ENCODE measurements at places on chromosomes 2 and 18.

DNA sequence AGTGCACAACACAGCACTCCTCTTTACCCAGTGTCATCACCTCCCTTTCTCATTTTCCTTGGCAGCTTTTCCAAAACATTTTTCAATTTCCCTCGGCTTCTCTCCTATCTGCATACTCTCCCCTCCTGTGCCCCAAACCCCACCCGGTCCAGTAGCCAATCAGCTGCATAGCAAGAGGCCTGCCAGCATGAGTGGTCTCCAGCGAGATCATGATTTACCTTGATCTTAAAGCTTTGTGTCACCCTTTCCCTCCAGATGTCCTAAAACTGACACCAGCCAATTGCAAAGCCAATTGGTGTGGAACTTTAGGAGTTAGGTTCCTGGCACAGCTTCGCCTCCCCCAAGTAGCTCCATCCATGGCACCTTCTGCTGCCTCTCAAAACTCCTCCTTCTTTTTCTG lies 45.2 kb upstream of the SH3RF3 start:
- DNase-seq = no peak

DNA sequence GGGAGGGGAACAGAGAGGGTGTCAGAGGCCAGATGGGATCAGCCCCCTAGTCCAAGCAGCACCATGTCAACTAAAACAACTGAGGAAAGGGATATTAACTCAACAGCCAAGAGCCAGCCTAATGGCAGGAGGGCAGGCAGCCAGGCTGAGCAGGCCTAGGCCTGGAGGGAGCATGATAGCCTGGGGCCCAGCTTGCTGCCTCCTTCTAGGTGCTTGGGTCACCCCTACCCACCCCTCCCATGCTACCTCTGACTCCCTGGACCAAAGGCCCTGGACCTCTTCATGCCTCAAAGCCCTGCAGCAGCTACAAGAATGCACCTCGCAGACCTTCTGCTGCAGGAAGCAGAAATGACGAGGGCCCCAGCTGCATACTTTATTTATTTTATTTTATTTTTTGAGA lies 22.1 kb upstream of the TNS1 start:
- DNase-seq = no peak

DNA sequence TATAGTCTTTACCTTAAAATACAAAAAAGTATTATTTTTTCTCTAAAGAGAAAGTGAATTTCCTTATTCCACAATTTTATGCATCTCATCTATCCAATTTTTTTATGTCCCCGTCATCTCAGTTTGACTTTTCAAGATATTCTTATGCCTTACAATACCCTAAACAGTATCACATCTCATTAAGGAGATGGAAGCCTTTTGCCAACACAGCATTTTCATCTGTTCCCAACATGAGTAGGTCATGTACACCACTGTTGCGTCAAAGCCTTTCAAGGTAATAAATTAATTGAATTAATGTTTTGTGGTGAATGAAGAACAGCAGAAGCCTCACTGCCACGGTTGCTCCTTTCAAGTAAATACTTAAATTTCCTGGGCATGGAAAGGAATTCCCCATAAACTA lies 299.4 kb downstream of the EPHA4 start:
- no peak for DNase-seq

DNA sequence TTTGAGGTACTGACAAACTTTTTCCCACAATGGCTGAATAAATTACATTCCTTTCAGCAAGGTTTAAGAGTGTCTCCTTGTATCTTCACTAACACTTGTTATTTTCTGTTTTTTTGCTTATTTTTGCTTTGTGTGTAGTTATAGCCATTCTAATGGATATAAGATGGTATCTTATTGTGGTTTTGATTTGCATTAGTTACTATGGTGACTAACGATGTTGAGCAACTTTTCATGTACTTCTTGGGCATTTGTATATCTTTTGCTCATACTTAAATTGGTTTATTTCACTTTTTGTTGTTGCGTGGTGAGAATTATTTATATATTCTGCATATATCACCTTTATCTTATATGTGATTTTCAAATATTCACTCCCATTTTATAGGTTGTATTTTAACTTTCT lies 79.9 kb upstream of the FSIP2 start:
- DNase-seq = peak; percentile 85

DNA sequence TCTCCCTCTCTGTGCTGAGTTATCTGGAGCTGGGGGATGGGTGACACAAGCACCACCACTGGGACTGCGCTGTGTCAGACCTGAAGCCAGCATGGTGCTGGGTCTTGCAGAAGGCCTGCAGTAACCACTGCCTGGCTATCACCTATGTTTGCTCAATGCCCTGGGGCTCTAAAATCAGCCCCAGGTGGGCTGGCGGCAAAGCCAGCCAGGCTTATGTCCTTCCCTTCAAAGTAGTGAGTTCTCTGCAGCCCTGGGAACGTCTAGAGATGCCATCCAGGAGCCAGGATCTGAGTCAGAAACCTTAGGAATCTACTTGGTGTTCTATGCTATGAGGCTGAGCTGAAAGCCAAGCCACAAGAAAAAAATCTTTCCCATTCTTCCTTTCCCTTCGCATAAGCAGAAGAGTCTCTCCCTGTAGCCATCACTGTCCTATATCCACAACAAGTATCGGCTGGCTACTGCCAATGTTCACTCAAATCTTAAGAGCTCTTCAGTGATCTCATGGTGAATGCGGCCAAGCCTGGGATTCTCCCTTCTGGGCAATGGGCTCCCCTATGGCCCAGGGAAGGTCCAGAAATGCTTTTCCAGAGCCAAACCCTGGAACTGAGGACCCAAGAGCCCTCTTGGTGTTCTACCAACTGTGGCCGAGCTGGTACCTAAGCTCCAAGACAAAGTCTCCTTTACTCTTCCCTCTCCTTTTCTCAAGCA lies 248.7 kb downstream of the ZNF385B start:
- DNase-seq = no peak

DNA sequence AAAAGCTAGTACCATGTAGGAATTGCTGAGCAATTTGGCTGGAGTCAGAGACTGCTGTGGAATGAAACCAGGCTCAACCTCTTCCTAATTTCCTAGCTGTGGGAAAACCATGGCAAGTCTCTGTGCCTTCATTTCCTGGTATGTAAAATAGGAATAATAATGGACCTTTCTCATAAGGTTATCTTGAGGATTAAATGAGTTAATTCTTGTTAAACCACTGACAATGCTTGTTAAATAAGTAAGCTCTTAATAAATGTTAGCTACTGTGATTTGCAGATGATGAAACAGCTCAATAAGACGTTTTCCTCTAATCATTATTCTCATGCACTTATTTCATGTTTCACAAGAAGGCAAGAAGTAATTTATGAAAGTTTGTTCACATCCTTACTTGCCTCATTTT lies 346.7 kb downstream of the RND3 start:
- peak; percentile 45 for DNase-seq

- no peak for DNase-seq
Observed at GRCh38 chr18:5998907-5999306, 103.6 kb upstream of the TMEM200C start.

Data from amniotic epithelial cell (primary cell).